Left colon (tissue), 2 donors: ENCODE measurements at places on chromosomes 11 and 22. TPM values are rescaled to one million over a fixed set of nuclear protein-coding genes. Genes with fewer than 3 reads are reported as not detected.

DNA sequence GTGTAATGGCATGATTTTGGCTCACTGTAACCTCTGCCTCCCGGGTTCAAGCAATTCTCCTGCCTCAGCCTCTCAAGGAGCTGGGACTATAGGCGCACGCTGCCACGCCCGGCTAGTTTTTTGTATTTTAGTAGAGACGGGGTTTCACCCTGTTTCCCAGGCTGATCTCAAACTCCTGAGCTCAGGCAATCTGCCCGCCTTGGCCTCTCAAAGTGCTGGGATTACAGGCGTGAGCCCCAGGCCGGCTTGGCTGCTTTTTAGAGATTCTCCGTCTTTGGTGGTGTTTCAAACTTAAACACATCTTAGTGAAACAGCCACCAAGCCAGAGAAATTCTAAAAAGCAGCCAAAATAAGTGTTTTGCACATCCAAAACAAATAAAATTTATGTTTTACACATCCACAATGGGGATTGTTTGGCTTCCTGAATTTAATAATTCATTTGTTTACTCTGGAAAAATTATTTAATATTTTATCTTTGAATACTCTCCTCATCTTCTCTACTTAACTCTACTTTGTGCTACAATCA lies 18.4 kb downstream of the BCL2L13 start:
- no peak for DNase-seq

DNA sequence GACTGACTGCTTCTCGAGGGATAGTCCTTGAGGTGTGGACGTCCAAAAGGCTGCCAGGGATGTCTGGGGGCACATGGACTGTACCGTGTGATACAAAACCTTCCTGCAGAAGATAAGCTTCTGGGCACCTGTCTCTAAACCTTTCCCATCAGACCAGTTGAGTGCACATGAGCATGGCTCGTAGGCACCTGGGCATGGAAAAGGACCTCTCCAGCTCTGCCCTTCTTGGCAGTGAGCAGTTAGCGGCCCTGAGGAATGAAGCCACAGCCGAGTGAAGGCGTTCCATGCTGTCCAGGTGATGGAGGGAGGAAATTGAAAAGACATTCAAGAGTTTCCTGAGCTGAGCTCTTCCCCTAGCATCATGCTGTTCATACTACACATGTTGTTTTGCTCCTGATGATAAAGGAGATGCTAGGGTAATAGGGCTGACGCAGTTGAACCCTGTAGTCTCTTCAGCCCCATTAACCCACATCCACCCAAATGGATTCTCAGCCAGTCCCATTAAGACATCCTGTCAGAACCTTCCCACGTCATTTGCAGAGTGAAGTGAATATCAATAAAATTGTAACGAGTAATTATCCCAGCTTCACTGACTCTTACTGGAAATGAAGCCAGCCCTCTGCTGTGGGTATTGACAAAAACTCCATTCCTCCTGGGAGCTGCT lies 138.6 kb downstream of the KIRREL3 start:
- DNase-seq, result no peak

- no peak for DNase-seq
Measured at GRCh38 chr11:9992306-9992705, 301.7 kb downstream of the SBF2 start.

DNA sequence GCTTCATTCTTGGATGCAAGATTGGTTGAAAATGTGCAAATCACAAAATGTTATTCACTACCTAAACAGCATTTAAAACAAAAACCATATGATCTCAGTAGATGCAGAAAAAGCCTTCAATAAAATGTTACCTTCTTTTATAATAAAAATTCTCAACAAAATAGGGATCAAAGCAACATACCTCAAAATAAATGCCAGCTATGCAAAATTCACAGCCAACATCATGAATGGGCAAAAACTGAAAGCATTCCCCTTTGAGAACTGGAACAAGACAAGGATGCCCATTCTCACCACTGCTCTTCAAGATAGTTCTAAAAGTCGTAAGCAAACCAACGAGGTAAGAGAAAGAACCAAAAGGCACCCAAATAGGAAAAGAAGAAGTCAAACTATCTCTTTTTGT lies 2.0 kb downstream of the OR5AK2 start:
- DNase-seq, result no peak

DNA sequence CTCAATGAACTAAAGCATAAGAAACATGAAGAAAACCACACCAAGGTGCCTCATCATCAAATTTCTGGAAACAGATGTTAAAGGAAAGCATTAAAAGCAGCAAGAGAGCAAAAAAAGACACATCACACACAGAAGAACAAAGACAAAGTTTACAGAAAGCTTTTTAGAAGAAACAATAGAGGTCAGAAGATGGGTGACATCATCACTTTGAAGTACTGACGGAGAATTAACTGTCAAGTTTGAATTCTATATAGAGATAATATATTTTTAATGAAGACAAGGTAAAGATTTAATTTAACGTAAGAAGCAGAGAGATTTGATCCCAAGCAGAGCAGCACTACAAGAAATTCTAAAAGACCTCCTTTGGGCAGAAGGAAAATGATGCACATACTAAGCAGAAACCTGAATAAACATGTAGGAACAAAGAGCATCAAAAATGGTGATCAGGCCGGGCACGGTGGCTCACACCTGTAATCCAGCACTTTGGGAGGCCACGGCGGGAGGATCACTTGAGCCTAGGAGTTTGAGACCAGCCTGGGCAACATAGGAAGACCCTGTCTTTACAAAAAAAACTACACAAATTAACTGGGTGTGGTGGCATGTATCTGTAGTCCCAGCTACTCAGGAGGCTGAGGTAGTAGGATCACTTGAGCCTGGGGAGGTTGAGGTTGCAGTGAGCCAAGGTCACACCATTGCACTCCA lies 63.3 kb upstream of the RTL6 start:
- no peak for DNase-seq

DNA sequence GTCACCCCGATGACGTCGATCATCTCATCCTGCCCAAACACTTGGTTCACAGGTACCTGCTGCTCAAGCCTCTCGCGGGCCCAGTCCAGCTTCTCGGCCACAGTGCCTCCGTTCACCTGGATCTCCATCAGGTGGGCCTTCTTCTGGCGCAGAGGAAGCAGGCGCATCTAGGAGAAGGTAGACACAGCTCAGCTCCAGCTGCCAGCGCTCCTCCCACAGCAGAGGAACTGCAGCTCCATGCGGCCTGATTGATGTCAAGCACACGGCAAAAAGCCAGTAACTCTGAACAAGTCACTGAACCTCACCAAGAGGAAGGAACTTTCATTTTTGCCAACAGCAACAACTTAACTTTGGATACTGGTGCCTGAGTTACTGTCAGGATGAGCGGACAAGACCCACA lies 4.0 kb downstream of the RPL3 start:
- no peak for DNase-seq

DNA sequence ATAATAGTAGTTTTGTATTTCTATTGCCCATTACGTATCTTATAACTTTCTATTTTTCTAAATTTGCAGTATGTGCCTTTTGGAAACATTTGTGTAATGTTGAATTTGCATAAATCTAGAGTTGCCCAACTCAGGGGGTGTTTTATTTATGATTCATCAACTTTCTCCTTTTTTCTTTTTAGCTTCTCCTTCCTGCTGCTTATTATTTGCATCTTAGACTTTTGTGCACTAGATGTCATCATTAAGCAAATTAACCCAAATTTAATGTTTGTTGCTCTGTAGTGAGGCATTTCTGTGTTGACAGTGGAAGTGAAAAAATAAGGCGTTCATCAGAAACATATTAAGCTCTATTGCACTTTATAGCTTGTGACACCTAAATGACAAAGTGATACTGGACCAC lies 56.2 kb upstream of the ZBED5 start:
- no peak for DNase-seq

DNA sequence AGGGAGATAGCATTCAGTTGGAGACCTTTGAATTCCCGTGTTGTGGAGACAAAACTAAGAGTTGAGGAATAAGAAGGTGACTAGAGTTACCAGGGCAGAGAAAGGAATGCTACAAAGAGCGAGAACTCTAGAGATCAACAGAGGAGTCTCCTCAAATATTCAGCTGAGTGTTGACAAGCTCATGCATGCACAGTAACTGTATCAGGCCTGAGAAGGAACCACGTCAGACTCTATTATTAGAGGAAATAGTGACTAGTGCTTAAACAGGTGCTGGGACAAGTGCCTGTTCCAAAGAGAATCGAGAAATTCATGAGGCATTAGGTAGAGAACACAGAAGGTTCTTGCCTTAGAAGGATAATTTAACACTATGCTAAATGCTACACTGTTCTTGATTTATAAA lies 333.8 kb upstream of the CHORDC1 start:
- DNase-seq, result no peak

GRCh38 chr11:109071712-109072524 lies 350.1 kb upstream of the C11orf87 start:
- DNase-seq, result no peak

DNA sequence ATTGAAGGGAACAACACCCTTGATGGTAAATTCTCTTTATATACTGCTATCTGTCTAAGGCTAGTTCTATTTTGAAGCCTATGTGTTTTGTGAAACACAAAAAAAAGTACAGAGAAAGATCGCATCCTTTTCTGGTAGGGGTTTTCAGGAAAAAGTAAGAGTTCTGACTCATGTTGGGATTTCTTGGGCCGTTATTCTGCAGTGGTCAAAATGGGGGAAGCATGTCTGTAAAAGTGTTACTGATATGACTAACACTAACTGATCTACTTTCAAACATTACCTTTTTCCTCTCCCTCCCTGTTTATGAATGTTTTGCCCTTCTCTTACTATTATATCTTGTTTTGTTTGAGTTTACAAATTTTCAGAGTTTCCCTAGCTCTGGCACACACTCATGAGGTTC lies 53.9 kb downstream of the CTNND1 start:
- no peak for DNase-seq

- no peak for DNase-seq
Measured at GRCh38 chr11:18056561-18057181, 10.6 kb upstream of the TPH1 start.

DNA sequence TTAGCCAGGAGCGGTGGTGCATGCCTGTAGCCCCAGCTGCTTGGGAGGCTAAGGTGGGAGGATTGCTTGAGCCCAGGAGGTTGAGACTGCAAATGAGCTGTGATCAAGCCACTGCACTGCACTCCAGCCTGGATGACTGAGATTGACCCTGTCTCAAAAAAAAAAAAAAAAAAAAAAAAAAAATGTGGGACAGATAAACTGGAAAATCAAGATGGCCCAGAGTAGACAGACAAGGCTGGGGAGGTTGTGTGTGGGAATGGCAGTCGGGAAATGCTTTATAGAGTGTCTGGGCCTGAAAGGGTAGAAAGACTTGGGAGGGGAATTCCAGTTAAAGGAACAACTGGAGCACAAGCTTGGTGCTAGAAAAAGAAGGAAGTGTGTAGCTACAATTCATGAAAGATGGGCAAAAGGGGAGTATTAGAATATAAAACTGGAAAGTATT lies 18.2 kb upstream of the WDR74 start:
- no peak for DNase-seq

DNA sequence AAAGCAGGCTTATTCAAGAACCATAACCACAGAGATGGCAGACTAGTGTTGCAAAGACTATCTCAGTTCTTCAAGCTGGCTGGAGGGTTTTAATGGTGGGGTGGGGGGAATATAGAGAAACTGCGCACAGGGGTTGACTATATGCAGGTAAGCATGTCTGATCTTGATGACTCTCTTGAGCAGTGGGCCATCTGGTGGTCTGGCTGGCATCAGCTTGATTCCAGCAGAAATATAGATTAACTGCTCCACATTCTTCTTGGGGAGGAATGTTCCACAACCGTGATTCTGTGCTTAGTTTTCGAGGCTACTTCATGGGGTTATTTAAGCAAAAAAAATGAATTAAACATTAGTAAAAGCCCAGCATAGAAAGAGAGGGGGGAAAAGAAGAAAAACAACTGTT lies 158.8 kb upstream of the PGR start:
- DNase-seq, result no peak

DNA sequence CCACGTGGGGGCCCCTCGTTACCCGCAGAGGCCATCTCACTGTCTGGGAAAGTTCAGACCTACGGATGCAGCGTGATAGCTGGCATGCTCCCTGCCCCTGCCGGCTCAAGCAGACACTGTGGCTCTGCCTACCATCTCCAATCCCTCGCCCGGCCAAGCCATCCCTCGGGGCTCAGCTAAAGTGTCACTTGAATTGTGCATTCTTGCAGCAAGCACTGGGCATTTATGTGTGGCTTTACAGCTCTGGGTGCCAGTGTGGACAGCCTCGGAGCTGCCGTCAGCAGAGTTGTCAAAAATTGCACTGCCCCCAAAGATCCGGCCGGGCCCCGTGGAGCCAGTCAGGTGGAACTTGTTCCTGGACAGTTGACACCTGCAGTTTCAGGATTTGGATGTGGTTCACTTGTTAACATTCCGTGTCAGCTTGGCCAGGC lies 75.0 kb upstream of the FGF3 start:
- no peak for DNase-seq

GRCh38 chr11:37402663-37403062 lies 804.6 kb upstream of the RAG2 start:
- no peak for DNase-seq

DNA sequence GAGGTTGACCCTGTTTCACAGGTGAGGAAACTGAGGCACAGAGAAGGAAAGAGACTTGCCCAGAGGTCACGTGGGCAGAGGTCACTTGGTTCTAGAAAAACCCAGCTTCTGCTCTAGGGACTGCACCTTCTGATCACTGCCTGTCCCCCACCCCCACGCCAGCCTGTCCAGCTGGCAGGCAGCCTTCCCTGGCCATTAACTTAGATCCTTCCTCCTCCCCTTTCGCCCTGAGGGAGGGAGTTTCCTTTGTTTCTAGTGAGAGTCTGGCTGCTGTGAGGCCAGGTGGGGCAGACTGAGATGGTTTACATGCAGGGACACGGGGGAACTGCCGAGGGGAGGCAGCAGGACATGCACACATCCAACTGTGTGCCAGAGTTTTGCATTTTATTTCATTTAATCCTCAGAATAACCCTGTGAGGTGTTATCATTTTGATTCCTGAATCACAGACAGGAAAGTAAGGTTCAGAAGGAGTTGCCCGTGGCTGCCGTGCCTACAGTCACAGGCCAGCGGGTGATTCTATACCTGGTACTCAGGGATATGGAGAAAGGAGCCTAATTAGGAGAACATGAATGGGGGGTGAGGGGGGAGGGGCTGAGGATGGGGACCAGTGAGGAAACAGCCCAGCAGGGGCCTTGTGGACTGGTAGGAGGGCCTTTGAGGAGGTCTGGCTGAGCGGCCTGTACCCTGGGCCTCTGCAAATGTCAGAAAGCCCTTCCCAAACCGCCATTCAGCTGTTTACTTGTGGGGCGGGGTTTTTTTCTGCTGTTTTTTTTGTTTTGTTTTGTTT lies 3.4 kb downstream of the FAM83F start:
- peak; percentile 84 for DNase-seq

- DNase-seq, result no peak
Measured at GRCh38 chr11:68334923-68335322, 22.5 kb downstream of the LRP5 start.

- no peak for DNase-seq
Measured at GRCh38 chr22:30607939-30608338, 965 bp downstream of the TCN2 start.

- no peak for DNase-seq
Measured at GRCh38 chr22:34210301-34210700, 290.0 kb upstream of the LARGE1 start.

AHNAK gene
- total RNA-seq, result 631 TPM

CADM1 gene
- total RNA-seq, result 5.8 TPM

CNTF gene
- total RNA-seq, result 1.7 TPM

FGF4 gene
- not detected for total RNA-seq

HORMAD2 gene
- not detected for total RNA-seq

XKR3 gene
- not detected for total RNA-seq
